Spleen (tissue), 13 donors: ENCODE measurements at places on chromosomes 16 and 17. TPM values are rescaled to one million over a fixed set of nuclear protein-coding genes. Genes with fewer than 3 reads are reported as not detected.

DNA sequence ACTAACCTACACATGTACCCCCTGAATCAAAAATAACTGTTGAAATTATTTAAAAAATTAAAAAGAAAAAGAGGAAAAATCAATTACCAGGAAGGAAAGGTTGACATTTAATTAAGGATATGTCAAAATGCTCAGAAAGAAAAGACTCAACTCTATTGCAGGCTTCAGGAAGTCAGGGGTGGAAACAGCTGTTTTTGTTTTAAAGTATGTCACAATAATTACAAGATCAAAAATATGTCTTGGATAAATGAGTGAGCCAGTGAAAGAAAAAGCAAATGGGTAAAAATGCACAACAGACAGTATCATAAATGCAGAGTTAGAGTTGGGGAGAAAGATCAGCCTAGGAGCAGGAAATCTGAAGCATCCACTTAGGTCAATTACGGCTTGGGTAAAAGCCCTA is 146.0 kb downstream of the CDH11 start:
- DNase-seq = no peak

GRCh38 chr16:70592106-70592571 is 54.2 kb upstream of the IL34 start:
- no peak for DNase-seq

GRCh38 chr16:10760858-10761257 is 17.2 kb downstream of the NUBP1 start:
- DNase-seq = no peak

DNA sequence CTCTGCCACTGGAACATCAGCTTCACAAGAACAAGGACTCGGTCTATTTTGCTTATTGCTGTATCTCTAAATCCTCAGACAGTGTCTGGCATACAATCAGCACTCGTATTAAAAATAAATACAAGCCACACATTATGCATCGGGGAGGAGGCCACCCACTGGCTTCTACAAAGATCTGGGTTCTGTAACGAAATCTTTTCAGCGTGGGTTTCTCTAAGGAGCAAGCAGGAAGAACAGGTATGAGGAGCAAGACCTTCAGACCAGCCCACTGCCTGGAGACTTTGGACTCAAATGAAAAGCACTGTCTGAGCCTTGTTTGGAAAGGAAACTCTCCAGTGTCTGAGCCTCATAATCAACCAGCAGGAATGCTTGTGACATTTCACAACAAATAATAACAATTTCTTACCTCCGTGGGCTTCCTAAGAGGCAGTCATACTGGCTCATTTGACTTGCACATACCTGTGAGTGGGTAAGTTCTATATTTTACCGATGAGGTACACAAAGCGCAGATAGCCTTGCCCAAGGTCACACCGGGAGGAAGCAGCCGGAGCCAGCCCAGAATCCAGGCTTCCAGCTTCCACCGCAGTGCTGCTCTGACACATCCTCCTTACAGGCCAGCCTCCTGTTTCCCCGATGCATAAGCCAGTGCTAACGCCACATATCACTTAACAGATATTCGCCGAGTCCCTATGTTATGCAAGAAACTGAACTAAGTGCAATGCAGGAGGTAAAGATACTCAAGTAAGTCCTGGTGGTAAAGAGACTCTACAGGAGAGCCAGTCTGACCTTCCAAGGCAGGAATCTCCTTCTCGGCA is 118.6 kb upstream of the TNRC6C start:
- peak; percentile 69 for DNase-seq

- DNase-seq = no peak
Observed at GRCh38 chr17:57984261-57984890, 3.7 kb downstream of the VEZF1 start.

DNA sequence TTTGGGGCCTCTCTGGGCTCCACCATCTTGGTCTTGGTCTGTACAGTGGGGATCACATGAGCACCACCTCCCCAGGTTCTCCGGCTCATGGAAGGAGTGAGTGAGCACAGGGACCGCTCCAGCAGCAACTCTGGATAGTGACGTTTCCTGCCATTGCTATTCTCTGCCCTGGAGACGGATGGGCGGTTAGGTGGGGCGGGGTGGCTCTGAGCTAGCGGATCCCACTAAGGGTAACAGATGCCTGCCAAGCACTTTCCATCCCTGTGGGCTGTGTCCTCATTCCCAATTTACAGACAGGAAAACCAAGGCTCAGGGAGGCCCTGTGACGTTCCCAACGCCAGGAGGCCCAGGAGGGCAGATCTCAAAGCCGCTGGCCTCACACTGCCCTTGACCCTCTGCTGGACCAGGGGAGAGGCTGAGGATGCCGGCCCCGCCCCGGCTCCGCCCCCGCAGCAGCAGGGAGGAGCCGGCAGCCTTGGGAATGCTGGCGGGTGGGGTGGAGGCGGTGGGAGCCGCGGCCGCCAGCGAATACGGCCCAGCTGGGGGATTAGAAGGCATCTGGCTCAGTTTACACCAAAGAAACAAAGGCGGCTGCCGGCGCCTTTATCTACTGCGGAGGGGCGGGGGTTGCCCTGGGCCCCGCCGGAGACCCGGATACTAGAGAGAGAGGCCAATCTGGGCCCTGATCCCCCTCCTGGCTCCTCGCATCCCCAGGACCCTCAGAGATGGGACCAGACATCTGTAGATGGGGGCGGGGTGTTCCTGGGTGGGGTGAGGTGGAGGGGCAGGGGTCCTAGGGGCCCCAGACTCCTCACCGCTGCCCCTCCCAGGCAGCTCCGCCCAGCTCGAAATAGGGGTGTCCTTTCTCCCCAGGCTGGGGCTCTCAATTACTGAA is 122.3 kb upstream of the CIBAR2 start:
- peak; percentile 84 for DNase-seq

GRCh38 chr17:8154608-8155155 is 2.5 kb upstream of the PER1 start:
- no peak for DNase-seq

GRCh38 chr16:89152831-89153700 is 18.5 kb upstream of the CDH15 start:
- peak; percentile 48 for DNase-seq

DNA sequence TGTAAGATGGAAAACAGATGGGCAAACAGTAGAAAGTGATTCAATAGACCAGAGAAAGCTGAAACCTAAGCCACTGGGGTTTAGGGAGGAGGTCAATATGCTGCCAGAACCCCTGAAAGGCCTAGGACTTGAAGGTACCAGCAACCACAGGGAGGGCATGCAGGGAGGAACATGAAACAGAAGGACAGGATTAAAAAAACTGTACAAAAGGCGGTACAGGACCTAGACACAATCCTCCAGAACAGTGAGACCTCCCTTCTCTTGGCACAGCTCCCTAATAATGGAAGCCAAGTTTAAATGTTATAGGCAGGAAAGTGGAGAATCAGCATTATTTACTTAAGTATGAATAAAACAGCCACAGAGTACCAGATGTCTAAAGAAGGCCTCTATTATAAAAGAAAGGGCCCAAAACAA is 105.5 kb downstream of the SPAG9 start:
- no peak for DNase-seq

GRCh38 chr17:16444258-16444886 is 29.0 kb downstream of the TRPV2 start:
- no peak for DNase-seq

DNA sequence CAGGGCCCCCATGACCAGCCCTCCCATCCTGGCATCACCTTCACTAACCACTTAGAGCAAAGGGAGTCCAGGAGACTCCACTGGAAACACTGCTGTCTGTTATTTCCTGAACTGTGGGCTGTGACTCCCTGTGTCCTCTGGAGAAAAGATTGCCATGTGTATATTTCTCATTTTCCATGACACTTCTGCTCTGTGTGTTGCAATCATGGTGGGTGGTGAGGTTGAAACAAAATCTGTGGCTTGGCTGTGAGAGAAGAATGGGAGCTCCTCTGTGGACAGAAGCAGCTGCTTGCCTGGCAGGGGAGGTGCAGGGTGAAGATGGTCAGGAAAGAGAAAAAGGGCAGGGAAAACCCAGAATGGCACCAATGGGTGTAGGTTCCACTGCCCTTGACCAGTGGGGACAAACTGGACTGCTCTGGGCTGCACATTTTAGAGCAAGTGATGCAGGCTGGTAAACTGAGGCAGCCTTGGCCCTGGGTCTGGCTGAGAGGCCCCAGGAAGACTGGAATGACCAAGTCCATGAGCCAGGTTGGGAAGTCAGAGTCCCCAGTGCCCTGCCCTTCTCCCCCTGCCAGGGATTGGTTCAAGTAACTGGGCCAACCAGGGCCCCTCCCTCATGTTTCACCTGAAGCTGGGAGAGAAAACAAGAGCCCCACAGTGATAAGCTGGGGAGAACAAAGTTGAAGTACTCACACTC is 314.3 kb downstream of the C16orf95 start:
- no peak for DNase-seq

- peak; percentile 59 for DNase-seq
Observed at GRCh38 chr17:49571283-49571682, 4.4 kb upstream of the NXPH3 start.

- peak; percentile 83 for DNase-seq
Observed at GRCh38 chr16:22898874-22899348, 84.9 kb downstream of the HS3ST2 start.

DNA sequence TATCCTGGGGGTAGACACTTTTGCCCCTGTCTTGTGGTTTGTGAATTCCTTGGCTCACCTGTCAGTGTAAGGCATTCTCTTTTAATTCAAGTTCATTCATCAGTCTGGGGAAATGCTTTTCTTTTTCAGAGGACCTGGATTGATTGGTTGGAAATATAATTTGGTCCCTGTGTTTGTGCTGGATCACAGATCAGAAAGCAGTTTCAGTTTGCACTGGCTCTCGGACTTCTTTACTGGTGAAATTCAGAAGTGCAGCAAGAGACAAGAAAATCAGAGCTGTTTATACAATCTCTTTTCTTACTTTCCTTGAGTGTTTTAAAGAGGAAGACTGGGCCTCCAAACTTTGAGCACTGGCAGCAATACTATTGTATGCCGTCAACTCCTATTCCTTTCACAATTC is 161.8 kb upstream of the KCNJ16 start:
- DNase-seq = no peak

DNA sequence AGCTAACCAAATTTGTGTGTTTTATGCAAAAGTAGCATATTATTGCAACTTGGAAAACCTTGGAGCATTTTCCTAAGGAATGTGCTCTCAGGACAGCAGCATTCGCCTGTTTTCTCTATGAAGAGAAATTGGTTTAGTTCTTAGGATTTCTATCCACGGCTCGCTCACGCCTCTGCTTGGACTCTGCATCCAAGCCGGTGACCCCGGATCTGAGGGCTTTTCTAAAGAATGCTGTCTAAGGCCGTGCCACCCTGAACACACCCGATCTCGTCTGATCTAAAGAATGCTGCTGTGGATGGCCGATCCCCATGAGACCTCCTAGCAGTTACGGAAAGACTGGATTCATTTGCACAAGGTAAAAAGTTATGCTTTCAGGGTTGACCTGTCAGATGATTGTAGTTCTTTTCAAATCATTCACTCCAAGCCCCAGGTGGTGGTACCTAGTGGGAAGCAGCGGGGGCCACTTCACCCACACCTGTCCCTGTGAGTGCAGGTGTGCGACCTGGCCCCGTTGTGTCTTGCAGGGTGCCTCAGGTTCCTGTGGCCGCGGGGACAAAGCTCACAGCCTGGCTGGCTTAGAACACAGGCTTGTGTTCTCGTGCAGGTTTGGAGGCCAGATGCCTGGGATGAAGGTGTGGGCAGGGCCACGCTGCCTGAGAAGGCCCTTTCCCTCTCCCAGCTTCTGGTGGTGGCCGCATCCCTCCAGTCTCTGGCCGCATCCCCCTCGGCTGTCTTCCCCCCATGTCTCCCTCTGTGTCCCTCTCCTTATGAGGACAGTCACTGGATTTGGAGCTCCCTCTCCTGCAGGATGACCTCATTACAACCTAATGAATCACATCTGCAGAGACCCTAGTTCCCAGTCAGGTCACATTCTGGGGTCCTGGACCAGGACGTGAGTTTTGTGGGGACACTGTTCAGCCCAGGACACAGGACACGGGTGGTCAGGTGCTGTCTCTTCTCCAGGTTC is 71.1 kb downstream of the BANP start:
- no peak for DNase-seq

DNA sequence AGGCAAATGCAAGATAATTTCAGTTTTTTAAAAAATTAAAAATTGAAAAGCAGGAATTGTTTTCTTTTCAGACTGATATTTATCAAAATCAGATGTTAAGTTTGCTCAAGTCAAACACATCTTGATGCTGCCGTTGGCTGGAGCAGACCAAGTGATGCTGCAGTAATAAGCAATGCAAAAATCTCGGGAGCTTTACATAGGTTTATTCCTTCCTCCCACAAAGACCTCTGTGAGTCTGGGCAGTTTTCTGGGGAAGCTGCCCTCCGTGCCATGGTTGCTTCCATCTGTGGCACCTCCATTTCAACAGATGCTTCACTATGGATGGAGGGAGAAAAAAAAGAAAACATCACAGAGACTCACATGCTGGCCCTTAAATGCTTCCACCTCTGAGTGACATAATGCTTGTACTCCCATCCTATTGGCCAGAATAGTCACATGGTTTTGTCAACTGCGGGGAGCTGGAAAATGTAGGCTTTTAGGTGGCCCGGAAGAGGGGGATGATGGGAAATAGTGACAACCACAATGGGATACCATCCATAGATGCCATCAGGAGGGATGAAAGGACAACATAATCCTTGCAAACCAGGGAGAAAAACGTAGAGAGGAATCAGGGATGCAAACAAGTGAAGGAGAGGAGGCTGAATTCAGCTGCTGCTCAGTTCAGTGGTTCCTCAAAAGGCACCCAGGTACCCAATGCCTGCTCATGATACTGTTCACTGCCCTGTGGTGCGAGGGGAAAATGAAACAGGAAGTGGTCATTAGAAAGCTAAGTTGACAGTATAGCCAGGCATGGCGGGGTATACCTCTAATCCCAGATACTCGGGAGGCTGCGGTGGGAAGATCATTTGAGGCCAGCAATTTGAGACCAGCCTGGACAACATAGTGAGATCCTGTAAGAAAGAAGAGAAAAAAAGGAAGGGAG is 13.5 kb upstream of the ERCC4 start:
- DNase-seq = no peak

DNA sequence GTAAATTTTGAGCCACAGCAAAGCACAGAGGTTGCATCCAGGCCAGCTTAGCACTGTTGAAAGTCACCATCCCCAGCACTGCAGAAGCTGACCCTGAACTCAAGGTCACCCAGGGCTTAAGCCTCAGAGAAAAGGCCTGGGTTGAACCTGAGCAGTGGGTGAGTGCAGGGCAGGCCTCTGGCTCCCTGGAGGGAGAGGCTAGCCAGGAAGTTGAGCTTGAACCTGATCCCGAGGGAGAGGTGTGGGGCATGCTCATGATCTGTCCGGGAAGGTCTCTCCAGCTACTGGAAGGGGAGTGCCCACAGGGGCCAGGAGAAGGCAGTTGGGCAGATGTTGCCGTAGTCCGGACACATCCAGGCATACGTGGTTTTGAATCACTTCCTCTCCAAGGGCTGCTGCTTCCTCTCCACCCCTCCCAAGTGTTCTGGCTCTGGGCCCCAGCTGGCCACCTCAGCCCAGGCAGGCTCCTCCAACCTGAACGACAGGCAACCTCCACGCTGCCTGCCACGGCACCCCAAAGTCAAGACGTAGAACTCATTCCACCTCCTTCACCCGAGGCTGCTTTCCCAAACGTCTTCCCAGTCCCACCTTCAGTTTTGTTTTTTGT is 18.4 kb downstream of the CARHSP1 start:
- peak; percentile 87 for DNase-seq

ZNF423 gene
- 3.8 TPM for total RNA-seq

TNFSF12 gene
- 64.6 TPM for total RNA-seq

AMZ2 gene
- 48.7 TPM for total RNA-seq

TP53TG3 gene
- total RNA-seq = not detected

KRTAP4-3 gene
- total RNA-seq = not detected

MYH8 gene
- total RNA-seq = 0.13 TPM

MTMR4 gene
- total RNA-seq = 54.2 TPM

SF3B3 gene
- 209 TPM for total RNA-seq

USH1G gene
- total RNA-seq = not detected

PRSS8 gene
- not detected for total RNA-seq
